Suppressor macrophage treated with lipopolysaccharide for 4 hours (primary cell): ENCODE measurements at places on chromosomes 13 and 19.

GRCh38 chr13:112923962-112924361, 45.1 kb upstream of the MCF2L start:
- no peak for DNase-seq

DNA sequence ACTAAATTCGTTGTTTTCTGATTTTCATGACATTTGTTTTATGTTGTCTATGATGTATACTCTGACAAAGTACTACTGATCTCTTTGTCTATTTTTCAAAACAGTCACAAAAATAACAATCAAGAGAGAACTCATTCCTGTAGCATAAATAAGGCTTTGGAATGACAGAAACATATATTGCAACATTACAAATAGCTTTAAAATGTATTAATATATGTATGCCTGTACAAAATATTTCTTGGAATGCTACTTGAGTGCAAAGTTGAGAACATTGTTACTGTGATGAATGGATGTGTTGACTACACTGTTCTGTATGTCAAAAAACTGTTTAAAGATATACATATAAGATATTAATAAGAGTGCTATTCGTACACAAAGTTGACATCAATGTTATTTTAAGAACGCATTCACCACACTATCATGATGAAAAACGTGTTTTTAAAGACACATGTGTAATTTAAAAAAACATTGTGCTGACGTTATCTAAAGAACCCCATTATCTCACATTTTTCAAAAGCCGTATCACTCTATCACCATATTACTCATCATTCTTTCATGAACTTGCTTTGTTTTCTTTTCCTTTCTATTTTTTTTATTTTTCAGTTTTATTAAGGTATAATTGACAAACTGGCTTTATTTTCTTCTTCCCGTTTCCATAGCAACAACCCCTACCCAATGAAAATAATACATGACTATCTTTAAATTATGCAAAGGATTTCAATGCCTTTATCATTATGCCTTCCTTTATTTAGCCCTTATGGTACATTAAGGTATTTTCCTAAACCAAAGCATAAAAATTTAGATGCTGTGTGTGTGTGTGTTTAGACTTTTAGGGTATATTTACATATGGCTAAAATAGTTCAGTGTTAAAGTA, 918.8 kb downstream of the SLITRK1 start:
- no peak for DNase-seq

- no peak for DNase-seq
These were observed 45.5 kb downstream of the IER2 start for GRCh38 chr19:13195678-13196077.

GRCh38 chr19:33210266-33210940, 15.2 kb downstream of the SLC7A10 start:
- DNase-seq: no peak

DNA sequence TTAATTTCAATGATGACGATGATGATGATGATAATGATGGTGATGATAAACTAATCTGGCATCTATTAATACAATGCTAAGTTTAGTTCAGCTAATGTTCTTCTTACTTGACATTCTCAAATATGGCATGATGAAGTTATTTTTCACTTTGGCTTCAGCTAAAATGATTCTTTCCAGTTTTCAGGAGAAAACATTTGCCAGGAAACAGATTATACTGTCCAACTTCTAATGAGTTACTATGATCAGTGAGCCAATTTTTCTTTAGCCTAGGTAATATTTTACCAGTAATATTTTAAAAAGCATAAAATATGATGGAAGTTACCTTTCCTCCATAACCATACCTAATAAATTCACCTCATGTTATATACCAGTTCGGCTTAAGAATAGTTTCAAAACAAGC, 245.7 kb upstream of the CSNK1A1L start:
- no peak for DNase-seq

- no peak for DNase-seq
These were observed 102.6 kb upstream of the TSHZ3 start for GRCh38 chr19:31451686-31452330.

DNA sequence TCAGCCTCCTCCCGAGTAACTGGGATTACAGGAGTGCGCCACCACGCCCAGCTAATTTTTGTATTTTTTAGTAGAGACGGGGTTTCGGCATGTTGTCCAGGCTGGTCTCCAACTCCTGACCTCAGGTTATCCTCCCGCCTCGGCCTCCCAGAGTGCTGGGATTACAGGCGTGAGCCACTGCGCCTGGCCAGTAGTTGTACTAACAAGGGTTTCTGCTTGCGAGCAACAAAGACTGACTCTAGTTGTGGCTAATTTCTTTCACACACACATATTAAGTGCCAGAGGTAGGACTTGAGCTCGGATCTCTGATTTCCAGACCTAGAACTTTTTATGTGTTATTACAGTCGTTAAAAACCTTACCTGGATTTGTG, 635 bp upstream of the PCCA start:
- no peak for DNase-seq

DNA sequence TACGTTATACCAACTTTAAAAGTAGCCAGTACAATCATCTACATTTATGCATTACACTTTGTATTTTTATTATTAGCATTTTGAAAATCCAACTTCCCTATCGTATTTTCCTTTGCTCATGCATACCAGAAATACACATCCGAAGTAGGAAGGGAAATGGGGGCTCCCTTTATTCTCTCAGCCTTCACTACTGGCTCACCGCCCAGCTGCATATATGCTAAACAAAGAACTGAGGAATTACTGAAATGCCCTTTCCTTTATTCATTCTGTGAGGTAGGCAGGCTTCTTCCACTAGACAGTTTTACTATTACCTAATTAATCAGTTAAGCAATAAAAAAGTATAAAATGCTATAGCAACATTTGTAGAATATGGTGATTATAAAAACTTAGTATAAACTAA, 291.6 kb downstream of the KLF12 start:
- DNase-seq: no peak
